Cerebellar cortex (tissue), 1 donor: ENCODE measurements at places on chromosomes 5 and 9.

DNA sequence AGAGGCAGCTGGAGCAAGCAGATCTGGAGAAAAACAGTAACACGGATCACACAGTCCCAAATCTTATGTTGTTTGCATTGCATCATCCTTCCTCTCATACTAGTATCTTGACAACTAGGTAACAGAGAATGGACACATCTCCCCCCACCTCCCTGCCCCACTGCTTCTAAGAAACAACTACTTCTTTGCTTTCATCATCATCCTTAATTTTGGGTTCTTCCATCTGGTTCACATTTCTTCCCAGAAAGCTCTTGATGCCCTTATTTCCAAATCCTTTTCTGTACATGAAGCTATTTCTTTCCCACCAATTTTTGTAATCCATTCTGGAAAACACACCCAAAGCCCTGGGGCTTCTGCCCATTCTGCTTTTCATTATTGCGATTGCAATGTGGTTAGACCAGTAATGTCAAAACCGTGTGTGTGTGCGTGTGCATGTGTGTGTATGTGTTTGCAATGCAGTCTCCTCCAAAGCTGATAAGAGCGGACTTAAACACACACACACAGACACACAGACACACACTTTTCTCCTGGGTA, 254.7 kb upstream of the SLC30A5 start:
- DNase-seq, result no peak

DNA sequence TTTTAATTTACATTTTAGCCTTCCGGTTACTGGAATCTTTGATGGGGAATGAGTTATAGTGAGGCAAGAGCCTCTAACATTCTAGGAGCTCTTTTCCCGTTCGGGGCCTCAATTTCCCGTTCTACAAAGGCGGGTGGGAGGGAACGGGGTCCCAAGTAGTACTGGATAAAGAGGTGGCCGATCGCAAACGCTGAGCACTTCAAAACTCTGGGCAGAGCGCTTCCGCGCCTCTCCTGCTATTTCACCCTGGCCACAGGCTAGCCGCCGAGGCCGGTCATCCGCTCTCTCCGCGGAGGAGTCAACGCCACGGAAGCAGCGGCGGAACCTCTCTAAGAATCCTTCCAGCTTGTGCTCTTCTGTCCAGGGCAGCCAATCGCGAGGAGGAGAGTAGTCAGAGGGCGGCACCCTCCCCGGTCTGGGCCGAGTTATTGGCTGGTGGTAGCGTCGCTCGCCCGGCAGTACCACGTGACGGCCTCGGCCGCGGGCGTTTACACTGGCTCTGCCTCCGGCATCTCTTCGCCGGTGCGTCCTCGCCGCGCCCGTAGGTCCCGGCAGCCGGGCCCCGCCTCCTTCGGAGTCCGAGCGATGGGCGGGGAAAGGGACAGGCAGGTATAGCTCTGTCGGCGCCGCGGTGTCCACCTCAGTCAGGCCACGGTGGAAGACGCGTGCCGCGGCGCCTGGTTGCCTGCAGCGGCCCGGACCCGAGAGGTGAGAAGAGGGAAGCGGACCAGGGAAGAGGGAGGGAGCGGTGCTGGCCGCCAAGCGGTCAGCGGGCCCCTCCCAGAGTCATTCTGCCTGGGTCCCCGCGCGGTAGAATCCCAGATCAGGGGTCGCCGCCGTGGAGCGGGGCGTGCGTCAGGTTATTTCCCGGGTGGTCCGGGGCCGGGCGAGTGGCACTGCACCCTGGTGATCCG, at the start of gene SLC26A2:
Gene SLC26A2 (plus strand): TSS at position 487 of the 914 bp plus-strand sequence. CDS start 16,895 bp downstream, outside the sequence.
- peak; percentile 99 for DNase-seq

GRCh38 chr5:43601454-43602260, 1.3 kb upstream of the NNT start:
- no peak for DNase-seq

- peak; percentile 36 for DNase-seq
Measured at GRCh38 chr5:141135030-141135717, at the start of gene PCDHB5. Gene PCDHB5 (plus strand): TSS chr5:141135206. CDS start chr5:141135435, 229 bp downstream.

GRCh38 chr5:59503220-59503619, 390.3 kb downstream of the PDE4D start:
- DNase-seq, result no peak

DNA sequence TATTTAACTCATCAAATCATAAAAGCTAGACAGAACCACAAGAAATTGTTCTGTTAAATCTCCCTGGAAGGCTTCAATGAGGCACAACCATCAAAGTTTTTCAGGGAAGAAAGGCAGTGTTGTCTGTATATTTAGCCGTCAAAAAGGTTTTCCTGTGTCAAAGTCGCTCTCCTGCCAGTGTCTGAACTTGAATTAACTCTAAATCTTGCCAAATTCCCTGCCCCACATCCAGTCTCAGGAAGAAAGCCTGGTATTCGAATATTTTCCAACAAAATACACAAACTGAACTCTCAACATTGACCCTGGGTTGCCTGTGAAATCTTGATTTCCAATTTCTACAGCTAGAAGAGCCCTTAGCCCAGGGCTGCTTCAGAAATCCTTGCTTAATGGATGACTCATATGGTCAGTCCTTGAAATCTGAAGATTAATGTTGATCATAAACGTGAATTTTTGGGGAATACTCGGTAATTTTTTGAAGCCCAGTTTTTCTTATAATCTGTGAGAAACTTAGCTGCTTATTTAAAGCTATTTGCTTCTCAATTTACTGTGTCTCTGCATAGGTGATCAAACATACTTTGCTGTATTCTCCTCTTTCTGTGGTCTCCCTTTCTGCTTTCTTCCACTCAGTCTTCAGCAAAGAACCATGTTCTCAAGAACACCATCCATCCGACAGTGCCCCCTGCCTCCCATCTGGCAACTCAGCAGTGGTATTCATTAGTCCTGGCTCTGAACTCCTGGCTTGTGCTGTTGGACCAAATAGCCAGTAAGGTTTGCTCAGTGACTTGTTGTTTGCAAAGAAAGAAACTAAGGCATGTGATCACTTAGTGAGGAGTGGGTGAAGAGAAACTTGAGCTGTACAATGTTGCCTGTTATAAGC, 58.9 kb downstream of the NREP start:
- DNase-seq, result peak; percentile 22

- DNase-seq, result no peak
Measured at GRCh38 chr5:107597247-107597646, 73.5 kb downstream of the EFNA5 start.

GRCh38 chr9:86322973-86323644, 31.1 kb downstream of the TUT7 start:
- DNase-seq, result no peak

DNA sequence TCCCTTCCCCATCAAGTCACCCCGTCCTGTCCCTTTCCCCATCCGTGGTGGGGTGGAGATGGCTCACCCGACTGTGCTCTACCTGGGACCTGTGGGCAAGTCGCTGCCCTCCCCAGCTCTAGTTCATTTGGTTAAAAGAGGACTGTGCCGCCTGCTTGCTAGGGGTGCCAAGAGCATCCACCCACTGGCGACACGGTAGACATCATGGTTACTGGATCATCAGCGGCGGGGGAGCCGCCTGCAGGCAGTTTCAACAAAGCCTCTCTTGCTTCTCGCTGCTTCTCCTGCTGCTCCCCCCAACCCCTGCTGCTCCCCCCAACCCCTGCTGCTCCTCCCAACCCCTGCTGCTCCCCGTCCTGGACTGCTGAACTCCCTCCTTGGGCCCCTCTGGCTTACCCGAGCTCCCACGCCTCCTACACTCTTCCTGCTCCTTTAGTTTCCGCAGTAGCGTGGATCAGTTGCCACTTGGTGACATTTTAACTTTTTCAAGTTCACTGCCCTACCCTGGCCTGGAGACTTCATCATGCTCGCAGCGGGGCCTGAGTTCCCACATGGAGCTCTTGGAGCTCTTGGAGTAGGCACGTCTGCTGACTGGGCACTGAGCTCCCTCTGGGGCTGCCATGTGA, 22.0 kb upstream of the SCGB3A1 start:
- no peak for DNase-seq

DNA sequence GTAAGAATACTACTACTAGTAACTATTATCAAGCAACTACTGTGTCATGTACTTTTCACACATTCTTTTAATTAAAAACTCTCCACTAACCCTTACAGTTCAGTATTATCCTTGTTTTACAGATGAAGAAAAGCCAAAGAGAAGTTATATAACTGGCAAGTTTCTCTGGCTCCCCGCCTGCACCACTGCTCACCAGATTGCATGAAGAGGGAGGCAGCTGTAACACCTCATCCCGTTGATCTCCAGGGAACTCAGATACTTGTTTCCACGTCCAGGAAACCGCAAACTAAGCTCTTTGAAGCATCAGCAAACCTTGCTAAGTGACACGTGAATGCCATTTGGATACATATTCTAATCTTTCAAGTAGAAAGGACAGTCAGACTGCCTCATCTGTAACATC, 70.3 kb downstream of the RIGI start:
- DNase-seq, result no peak

GRCh38 chr5:77339337-77339890, 128.9 kb downstream of the PDE8B start:
- no peak for DNase-seq
